Stimulated activated CD8-positive, alpha-beta memory T cell treated with anti-CD3 and anti-CD28 coated beads, Interleukin-7, amount 100 ng/mL, for 1 hour (primary cell): ENCODE measurements at places on chromosomes 12 and 14.

DNA sequence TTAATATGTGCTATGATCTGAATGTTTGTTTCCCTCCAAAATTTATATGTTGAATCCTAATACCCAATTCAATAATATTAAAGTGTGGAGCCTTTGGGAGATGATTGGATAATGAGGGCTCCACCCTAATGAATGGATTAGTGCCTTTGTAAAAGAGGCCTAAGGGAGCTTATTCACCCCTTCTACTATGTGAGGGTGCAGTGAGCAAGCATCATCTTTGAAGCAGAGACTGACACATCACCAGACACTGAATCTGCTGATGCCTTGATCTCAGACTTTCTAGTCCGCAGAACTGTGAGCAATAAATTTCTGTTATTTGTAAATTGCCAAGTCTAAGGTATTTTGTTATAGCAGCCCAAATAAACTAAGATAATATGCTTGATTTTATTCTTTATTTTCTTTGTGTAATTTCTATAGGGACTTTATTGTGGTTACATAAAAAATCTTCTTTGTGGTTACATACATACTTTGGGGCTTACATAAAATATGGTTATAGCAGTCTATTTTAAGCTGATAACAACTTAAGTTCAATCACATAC lies 131.1 kb upstream of the SLC38A2 start:
- DNase-seq: no peak

DNA sequence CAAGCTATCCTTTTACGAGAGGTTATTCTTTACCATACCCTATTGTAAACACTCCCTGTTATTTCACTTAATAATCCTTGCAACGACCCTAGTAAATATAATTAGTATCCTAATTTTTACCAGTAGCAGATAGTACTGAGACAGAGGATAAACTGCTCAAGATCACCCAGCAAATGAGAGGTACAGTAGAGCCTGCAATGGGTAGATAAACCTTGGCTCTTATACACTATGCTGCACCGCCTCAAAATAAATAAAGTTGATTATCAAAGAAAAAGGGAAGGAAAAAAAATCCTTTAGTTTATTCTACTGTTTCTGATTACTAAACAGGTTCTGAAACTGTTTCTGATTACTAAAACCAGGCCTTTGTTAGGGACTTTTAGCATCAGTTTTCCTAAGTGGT lies 22.5 kb downstream of the YBX3 start:
- DNase-seq: no peak

DNA sequence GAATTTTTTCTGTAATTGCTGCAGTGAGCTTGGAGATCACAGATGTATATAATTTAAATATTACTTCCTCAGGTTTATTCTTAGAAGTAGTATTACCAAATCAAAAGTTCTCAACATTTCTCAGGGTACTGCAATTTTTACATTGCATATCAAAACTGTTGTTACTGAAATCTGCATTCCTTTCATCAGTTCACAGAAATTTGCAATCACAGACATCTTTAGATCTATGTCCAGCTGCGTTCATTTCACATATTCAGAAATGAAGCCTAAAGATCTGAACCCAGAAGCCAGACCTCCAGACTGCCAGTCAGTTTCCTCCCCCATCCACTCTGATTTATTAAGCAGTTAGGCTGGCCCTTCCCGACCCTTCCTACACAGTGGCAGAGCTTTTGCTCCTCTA lies 18.2 kb upstream of the IFT81 start:
- no peak for DNase-seq

DNA sequence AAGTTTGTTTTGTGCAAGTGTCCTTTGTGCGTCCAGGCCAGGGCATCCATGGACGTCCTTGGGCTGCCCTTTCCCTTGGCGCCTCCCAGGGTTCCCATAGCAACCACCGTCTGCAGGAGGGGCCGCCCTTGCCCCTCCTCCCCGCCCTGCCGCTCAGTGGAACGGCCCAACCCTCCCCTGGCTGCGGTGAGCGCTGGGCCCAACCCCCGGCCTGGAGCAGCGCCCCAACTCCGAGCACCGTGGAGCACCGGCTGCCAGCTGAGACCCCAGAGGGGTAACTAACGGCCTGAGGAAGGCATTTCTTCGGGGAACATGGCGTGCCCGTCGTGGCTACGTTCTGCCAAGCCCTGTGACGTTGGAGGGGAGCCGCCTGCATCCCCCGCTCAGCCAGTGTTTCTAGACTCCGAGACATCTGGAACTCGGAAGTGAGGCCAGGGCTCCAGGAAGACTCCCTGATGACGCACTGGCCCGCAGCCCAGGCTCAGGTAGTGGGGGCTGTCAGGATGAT lies 5.3 kb upstream of the ACACB start:
- DNase-seq: no peak

GRCh38 chr12:69515394-69515930 lies 45.3 kb downstream of the FRS2 start:
- DNase-seq: no peak

DNA sequence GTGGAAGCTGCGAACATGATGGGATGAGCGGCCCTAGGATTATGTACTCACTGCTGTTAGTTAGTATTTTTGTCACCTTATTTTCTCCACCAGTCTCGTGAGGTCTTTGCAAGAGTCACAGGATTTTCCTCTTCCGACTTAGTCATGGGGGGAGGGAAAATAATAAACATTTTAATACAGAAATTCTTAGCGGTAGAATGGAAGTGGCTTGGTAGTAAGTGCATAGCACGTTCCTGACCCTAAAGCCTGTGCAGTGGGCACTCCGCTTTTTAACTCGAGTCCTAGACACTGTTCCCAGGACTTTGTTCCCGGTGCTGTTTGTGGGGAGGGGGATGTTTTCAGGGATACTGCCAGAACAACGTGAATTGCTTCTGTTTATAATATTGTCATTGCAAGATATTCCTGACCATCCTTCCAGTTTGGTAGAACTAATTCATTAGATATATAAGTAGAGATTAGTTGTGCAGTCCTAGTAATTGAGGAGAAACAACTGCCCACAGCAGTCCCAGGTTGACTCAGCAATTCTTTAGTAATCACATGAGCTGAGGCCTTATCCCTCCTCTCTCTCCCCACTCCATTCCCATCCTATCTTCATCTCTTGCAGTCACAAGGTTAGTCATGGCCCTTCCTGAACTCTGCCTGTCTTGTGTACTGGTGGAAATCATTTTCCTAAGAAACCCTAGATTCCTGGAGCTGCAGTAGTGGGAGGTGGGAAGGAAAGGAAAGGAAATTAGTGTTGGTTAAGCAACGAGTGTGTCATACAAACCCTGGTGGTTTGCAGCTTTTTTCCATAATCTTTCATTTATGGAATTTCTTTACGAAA lies 799 bp downstream of the SLC38A6 start:
- no peak for DNase-seq

- DNase-seq: no peak
These were observed 591.3 kb downstream of the LRFN5 start for GRCh38 chr14:42198010-42198409.

DNA sequence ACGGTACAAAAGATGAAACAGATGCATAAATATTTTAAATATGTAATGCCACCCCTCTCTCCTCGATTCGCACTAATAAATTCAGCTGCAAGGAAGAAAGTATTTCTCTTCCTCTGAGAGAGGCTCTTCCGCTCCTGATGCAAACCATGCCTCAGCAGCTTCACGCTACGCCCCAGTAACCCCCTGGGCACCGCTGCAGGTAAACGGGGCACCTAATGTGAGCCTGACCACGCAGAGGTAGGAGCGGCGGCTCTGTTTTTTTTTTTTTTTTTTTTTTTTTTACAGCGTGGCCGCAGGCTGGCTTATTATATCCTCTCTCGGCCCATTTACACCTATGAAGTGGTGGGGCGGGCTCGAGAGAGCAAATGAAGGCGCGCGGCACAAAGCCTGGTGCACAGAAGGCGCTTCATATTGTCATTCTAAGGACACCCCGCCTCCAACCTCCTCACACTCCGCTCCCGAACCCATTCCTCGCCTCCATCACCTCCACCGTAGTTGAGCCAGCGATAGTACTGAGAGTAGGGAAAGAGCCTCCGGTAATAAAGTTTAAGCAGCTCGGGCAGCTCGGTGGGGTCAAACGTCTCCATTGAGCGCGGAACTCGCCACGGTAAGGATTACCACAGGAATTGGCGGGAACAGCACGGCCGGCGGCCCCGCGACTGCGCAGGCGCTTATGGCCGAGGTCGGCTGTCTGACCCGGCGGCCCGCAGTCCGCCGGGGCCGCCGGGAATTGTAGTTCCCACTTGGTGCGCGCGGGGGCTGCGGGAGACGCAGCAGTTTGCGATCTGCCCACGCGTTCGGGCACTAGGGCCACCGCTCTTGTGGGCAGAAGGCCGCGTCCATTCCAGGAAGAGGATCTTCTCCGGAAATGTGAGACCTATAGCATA lies at the start of gene PRIM1:
Gene PRIM1, minus strand, starts transcription at position 612 of the 887 bp plus-strand sequence. Its CDS starts 25 bp downstream, at position 587.
- peak; percentile 56 for DNase-seq

DNA sequence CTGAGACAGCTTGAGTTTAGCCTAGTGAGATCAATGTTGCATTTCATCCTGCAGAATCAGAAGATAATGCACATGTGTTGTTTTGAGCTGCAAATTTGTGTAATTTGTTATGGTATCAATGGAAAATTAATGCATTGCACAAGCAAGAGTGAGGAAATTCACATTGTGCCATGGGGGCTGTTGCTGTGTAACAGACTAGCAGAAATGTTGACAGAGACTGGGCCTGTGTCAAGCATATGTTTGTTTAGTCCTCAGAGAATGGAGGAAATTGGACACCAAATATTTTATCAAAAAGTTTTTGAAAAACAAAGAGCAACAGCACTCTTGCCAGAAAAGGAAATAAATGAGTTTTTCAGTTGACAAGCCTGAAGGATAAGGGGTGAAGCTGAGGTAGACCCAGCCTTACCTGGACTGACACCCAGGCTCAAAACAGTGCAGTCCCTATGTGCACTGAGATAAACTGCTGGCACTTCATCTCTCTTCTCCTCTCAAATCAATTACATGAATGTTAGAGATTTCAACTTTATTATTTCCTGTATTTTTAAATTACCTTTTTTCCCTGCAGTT lies 1150.0 kb downstream of the FSCB start:
- DNase-seq: no peak

- peak; percentile 88 for DNase-seq
These were observed 13.2 kb upstream of the KLRF1 start for GRCh38 chr12:9813821-9814798.

GRCh38 chr14:76827696-76828296 lies 1.6 kb downstream of the LRRC74A start:
- no peak for DNase-seq

GRCh38 chr12:76143343-76144244 lies 59.1 kb upstream of the NAP1L1 start:
- DNase-seq: no peak

- DNase-seq: no peak
These were observed 109.3 kb downstream of the ETV6 start for GRCh38 chr12:11758510-11759493.

DNA sequence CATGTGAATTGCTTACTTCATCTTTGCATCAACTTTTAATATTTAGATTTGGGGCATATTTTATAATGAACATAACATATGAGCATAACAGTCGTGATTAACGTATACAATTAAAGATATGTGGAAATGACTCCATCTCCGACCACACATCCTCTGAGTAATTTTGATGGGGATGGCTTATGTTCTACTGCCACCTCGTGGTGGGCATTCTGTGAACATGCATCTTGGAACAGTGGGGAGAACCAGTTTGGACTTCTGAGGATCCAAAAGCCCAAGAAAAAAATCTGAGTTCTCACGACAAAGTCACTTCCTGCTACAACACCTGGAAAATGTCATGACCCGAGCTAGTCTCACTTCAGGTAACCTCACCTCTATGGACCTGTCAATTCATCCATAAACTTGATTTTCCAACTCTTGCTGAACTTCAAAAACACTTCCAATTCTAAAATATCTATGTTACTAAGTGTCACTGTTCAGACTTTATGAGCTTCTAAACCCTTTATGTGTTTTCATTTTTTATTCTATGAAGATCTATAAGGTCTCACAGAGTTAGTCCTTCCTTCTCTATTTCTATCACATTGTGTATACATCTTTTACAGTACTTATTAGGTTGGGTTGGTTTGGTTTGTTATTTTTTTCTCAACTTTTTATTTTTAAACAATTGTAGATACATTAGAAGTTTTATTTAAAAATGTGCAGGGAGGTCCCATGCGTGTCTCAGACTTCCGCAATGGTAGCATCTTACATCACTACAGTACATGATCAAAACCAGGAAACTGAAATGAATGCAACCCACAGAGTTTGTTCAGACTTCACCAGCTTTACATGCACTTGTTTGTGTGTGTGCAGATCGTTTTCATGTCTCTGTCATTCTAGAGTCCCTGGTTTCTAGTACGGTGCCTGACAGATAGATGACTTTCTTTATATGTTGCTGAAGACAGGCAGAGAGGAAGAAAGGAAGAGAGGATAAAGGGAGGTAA lies 38.2 kb upstream of the STAB2 start:
- peak; percentile 52 for DNase-seq

- no peak for DNase-seq
These were observed 4.7 kb downstream of the KLRK1 start for GRCh38 chr12:10385166-10385613.

- DNase-seq: no peak
These were observed 128.5 kb downstream of the HMGA2 start for GRCh38 chr12:65952737-65953209.

DNA sequence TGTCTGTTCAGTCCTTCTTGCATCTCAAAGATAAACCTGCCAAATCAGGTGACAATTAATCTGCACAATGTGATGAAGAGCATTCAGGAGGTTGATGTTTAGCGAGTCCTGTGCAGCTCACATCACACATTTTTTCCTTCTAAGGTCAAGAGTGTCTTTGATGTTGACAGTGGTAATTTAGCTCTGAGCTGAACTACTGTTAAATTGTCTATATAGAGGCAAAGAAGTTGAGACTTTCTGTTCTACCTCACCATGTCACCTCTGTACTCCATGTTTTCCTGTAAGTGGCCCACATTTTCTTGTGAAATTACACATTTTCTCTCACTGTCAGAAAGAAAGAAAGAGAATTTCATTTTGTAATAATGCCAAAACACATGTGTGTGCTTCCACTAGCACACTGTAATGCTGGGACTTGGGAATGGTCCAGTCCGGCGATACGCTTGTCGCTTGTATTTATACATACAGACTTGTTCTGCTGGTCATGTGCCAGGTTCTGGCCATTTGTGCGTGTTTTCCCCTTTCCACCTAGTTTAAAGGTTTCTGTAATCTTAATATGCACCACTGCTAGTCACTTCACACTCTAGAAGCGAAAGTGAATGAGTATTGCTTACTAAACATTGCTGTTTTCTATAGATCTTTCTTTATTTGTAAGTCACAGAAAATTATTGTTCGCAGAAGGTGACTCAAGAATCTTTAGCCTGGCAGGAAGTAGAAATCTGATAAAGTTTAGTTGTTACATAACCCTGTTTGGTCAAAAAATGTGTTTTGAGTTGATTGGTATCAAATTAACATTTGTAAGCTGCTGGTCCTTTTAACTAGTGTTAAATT lies 328.9 kb downstream of the TMTC2 start:
- no peak for DNase-seq

GRCh38 chr14:100330388-100330931 lies 7.3 kb downstream of the SLC25A47 start:
- no peak for DNase-seq

- DNase-seq: no peak
These were observed 335.4 kb downstream of the LRIG3 start for GRCh38 chr12:58584880-58585279.

- no peak for DNase-seq
These were observed 85.5 kb downstream of the STON2 start for GRCh38 chr14:81314443-81315175.

GRCh38 chr12:120118321-120119061 lies 1.9 kb upstream of the RAB35 start:
- no peak for DNase-seq
